T-helper 22 cell (primary cell): ENCODE measurements at places on chromosomes 7 and 10.

DNA sequence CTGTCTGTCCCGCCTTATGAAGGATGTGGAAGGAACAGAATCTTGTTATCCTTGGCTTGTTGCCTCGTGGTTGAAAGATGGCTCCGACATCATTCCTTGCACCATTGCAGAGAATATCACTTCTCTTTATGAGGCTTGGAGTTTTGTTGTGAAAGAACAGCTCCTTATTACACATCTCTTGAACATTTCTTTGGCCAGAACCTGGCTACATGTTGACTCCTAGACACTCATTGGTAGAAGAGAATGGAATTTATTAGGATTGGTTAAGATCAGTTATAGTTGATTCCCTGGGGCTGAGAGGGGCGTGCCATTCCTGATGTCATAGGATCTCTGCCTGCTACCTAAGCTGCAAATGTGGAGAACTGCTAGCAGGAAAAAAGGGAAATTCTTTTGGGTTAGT, 180.5 kb upstream of the CTBP2 start:
- no peak for DNase-seq

GRCh38 chr10:57694956-57695608, 572.6 kb downstream of the IPMK start:
- no peak for DNase-seq

- DNase-seq = no peak
These were observed 124.1 kb upstream of the FERD3L start for GRCh38 chr7:19269301-19269700.

- no peak for DNase-seq
These were observed 377.3 kb upstream of the ZMIZ1 start for GRCh38 chr10:78691301-78692030.

DNA sequence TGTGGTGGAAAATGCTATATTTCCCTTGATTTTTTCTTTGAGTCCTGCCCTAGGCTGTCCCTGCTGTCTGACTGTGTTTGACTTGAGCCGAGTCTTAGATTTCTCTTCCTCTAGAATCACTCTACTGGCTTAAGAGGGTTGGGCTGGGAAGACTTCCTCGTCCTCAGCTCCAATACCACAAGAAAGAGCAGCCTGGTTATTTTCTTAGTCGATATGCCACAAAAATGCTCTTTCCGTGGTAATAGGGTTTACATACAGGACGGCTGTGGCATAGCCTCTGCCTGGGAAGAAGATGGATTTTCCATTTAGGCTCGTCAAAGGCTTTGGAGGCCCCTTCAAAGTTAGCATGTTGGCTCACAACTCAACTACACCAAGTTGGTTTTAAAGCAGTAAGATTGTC, 212.0 kb upstream of the IGFBP3 start:
- no peak for DNase-seq

DNA sequence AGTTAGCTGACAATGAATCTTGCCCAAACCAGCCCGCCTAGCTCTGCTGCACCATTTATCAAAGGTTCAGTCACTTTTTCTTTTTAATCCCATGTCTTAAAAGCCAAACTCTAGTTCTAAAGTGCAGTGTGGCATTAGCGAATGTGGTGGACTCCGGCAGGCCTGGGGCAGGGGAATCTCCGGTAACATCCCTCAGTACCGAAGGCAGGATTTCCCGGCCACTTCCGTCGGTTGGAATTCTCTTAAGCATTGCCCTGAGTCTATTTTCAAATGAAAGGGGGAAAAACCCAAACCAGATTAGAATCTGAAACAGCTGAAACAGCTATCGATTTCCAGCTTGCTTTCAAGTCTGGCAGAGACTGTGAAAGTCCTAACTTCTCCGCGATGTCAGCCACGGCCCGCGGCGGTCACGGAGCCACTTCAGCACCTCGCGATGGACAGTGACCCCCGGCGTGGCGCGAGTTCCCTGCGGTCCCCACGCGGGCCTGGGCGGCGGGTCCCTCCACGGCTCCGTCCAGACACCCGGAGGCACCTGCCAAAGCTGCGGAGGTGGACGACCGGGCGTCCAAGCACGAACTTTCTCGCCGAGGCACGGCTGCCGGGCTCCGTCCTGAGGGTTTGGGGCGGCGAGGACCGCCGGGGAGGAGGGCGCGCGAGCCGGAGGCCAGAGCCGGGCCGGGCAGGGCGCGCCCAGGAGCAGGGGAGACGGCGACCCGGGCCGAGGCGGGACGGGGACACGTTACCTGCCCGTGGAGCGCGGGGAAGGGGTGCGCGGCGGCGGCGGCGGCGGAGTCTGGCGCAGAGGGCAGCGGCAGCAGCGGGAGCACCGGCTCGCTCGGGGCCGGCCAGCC, 745 bp downstream of the TCERG1L start:
- DNase-seq = no peak

GRCh38 chr7:143172354-143172753, 10.9 kb upstream of the TAS2R39 start:
- DNase-seq = no peak

GRCh38 chr7:77575187-77575586, 38.1 kb downstream of the PTPN12 start:
- no peak for DNase-seq

- DNase-seq = no peak
These were observed 184.2 kb upstream of the TMEM196 start for GRCh38 chr7:19957664-19958063.

DNA sequence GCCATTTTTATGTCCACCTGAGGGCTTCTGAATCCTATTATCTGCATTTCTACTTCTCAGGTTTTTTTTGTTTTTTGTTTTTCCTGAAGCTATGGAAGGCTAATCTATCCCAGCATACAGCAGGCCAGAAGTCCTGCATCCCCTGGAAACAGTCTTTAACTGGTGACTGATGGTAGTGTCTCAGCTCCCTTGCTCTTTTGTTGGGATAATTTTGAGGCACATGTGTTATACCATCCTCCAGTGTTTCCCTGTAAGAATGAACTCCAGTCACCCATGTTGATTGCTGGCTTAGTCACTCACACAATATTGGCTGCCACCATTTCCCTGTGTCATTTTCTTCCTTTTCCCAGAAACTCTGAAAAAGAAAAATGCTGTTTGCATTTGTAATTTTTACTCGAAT, 1094.0 kb upstream of the LRRN3 start:
- DNase-seq = no peak

- DNase-seq = no peak
These were observed 35.5 kb upstream of the DGKI start for GRCh38 chr7:137882261-137882668.

GRCh38 chr10:12508165-12508564, 158.8 kb downstream of the CAMK1D start:
- no peak for DNase-seq

DNA sequence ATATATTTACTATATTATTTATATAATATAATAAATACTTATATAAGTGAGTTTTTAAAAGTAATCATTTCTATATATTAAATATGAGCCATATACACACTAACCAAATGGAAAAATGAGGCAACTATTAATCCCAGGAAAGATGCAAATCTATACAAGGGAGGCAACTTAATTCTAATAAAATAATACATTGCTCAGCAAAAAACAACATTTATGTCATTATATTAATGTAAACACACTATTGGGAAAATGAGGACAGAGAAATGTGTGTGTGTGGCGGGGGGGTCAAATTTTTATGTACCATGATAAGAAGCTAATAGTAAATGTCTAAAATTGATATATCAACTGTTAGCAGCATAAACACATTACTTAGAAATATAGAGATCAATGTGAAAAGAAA, 23.3 kb upstream of the DGKI start:
- DNase-seq = no peak

DNA sequence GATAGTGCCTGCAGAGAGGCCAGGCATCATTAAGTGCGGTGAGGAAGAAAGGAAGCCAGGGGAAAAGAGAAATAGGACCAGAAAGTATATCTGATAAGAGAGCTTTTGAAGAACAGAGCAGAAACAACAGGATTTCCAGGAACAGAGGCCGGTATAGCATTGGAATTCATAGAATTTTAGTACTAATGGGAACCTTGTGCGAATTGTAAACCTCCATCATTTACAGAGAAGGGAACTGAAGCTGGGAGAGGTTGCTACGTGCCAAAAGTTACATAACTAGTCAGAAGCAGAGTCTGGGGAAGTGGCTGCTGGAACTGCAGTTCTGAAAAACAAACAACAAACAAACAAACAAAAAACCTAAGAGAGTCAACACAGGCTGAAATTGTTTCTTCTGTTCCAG, 5.4 kb upstream of the ZMYND11 start:
- no peak for DNase-seq

DNA sequence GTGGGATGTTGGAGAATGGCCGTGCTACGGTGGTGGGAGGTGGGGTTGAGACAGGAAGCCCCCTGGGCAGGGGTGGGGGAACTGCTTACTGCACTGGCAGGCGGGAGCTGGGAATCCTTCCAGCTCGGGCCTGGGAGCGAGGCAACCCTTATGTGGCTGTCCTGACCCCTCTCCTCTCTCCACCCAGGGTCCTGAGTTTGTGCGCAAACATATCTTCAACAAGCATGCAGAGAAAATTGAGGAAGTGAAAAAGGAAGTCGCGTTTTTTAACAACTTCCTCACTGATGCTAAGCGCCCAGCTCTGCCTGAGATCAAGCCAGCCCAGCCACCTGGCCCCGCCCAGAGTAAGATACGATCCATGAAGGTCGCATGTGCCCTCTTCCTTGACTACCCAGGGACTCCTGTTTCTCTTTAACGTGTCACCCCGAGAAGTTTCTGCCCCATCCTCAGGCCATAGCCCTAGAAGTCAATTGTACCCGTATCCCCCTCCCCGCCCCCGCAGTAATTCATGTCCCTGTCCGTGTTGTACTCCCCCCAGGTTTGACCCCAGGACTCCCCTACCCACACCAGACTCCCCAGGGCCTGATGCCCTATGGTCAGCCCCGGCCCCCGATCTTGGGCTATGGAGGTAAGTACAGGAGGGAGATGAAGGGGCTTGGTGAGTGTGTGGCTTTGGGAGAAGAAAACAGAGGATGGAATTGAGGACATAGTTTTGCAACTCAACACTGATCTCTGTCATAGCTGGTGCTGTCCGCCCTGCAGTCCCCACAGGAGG, 1.8 kb downstream of the UFSP1 start:
- peak; percentile 57 for DNase-seq

DNA sequence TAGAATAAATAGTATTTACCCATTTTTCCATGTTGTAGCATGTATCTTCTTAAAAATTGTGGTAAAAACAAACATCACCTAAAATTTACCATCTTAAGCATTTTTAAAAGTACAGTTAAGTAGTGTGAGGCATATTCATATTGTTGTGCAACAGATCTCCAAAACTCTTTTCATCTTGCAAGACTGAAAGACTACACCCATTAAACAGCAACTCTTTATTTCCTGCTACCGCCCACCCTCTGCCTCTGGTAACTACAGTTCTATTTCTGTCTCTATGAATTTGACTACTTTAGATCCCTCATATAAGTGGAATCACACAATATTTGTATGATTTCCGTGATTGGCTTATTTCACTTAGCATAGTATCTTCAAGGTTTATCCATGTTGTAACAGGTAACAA, 40.0 kb upstream of the AGBL3 start:
- DNase-seq = no peak

DNA sequence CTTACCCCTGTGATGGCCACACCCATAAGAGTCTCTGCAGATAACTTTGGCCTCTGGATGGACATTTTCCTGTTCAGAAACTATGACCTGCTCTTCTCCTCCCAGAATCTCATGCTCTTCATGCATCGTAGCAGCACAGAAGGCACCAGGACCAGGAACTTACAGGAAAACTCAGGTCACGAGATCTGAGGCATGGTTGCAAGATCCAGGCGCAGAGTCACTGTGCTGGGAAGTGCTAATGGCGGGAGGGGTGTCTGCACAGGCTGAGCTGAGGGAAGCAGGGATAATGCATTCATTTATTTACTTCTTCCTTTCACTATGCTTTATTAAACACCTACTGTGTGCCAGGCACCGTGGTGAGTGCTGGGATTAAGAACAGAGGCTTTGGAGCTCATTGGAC, 48.2 kb upstream of the LOXL4 start:
- DNase-seq = no peak

GRCh38 chr10:72260976-72261783, 12.5 kb upstream of the DDIT4 start:
- peak; percentile 62 for DNase-seq

DNA sequence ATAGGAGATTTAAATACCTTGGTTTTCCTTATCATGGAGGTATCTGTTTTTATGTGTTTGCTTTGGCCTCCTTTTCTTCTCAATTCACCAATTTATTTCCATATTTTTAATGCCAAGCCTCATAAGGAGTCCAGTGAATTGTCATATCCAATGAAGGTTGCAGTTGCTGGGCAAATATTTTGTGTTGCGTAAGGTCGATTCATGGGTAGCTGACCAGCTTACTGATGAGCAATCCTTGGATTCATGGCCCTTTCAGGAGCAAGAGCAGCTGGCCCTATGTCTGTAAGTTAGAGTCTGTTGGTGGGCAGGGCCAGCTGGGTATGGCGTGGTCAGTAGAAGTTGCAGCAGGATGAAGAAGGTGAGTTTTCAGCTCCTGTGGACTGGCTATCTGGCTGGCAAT, 182.9 kb downstream of the PFKFB3 start:
- no peak for DNase-seq

GRCh38 chr7:92850516-92850915, 14.1 kb upstream of the CDK6 start:
- no peak for DNase-seq
